DMS153 (cell line): ENCODE measurements at places on chromosomes 2 and 18.
A peak's percentile ranks its signal among the peaks of the same experiment; 100 is the strongest.

DNA sequence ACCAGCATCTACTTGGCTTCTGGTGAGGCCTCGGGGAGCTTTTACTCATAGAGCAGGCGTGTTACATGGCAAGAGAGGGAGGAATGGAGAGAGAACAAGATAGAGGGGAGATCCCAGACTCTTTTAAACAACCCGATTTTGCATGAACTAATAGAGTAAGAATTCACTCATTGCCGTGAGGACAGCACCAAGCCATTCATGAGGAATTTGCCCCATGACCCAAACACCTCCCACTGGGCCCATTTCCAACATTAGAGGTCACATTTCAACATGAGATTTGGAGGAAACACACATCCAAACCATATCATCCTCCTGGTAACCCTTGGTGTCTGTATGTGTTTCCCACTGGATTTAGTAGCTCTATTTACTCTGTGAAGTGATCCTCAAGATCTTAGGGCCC lies 249.9 kb upstream of the SP5 start:
- no peak for DNase-seq

DNA sequence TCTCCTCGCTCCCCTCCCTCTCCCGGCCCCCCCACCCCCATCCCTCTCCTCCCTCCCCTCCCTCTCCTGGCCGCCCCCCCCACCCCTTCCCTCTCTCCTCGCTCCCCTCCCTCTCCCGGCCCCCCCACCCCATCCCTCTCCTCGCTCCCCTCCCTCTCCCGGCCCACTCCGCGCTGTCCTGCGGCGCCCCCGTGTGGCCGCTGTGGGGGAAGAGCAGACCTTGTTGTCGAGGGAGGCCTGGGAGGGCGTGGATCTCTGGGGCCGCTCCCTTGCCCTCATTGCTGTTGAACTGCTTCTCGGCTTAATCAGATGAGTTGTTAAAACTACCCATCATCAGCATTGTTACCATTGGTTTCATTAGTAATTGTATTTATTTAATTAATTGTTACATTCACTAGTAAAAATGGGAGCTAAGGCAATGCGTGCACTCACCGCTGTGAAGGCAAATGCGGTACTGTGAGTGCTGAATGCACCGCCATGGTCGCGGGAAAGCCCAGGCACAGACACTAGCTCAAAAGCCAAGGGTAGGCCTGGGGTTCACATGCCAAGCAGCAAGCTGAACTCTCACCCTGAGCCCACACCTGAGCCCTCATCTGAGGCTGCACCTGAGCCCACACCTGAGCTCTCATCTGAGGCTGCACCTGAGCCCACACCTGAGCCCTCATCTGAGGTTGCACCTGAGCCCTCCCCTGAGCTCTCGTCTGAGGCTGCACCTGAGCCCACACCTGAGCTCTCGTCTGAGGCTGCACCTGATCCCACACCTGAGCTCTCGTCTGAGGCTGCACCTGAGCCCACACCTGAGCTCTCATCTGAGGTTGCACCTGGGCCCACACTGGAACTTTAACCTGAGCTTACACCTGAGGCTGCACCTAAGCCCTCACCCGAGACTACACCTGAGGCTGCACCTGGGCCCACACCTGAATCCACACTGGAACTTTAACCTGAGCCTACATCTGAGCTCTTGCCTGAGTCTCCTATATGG lies 8.8 kb downstream of the RTP5 start:
- DNase-seq: peak; percentile 54

DNA sequence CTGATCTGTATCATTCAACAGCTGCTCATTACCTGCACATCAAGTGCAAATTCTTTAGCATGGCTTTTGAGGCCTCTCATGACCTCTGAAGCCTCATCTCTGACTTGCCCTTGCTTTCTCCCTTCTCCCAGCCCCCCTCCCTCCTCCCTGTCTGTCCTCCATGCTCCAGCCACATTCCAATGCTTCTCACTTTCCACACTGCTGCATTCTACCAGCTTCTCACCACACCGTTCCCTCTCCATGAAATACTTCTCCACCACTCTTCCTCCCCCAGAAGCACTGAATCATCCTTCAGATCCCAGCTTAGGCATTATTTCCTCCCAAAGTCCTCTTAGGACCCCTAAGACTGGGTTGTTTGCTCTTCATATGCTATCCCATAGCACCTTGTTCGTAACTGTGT lies 26.9 kb downstream of the GCG start:
- no peak for DNase-seq

GRCh38 chr2:205972113-205972512 lies 113.9 kb downstream of the INO80D start:
- DNase-seq: no peak

- no peak for DNase-seq
These were observed 417.9 kb downstream of the PID1 start for GRCh38 chr2:228853151-228853550.

DNA sequence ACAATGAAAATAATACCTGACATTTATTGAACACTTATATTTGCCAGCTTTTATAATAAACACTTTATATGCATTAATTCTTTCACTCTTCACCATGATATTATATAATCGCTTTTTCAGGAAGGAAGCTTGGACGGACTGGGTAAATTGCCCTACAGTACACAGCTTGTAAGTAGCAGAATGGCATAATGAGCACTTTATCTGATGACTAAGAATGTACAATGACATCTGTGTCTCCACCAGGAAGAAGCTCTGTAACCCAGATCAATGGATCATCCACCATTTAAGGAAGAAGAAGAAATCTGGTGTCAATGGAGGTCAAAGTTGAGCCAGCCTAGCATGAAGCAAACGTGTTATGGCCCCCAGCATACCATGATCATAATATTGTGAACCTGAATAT lies 444.0 kb upstream of the SPHKAP start:
- no peak for DNase-seq

DNA sequence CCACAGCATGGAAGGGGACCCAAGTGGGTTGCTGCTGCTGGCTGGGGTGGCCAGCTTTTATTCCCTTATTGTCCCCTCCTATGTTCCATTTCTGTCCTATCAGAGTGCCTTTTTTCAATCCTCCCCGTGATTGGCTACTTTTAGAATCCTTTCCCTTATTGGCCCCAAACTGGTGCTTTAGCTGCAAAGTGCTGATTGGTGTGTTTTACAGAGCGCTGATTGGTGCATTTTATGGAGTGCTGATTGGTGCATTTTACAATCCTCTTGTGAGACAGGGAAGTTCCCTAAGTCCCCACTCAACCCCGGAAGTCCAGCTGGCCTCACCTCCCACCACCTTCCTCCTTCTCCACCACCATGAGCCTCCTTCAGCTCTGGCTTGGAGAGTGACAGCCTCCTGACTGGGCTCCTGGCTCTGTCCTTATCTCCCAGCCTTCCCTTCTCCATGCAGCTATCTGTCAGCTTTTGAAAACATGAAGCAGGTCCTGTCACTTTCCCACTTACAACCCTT lies 20.7 kb upstream of the PLB1 start:
- DNase-seq: no peak

DNA sequence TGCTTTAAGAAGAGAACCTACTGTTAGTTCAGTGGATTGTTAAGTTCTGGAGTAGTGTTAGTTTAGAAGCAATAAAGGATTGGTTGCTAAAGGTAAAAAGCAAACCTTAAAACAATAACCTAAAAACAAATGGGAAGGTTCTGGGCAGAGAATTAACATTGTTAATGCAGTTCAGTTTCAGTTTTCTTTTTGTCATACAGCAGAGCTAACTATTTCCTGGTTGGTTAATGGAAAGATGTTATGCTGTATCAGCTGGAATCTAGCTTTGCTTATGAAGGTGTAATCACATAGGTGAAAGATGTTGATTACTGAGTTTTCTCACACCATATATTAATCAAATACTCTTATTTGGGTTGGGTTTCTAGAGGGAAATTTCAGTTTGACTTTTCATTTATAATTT lies 23.8 kb downstream of the SMAD4 start:
- DNase-seq: no peak

DNA sequence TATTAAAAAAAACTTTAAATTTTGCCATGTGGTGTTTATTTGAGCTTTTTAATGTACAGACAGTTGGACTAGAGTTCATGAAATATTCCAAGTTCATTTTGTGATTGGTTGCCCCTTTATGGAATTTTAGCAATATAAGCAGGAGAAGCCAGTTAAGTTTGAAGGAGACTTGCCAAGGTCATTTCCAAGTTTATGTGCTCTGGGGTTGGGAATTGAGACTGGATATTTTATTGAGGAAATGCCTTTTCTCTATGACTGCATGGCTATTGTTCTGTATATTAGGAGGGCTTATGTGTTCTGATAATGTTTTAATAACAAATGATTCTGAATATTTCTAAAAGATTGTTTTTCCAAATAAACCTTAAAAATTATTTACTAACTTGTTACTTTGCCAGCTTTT lies 67.0 kb upstream of the TCF4 start:
- no peak for DNase-seq

GRCh38 chr2:45904267-45904945 lies 252.9 kb downstream of the PRKCE start:
- DNase-seq: no peak

- DNase-seq: no peak
These were observed 303.5 kb downstream of the EPHA4 start for GRCh38 chr2:221268631-221269030.

GRCh38 chr2:3642521-3643215 lies 15.3 kb upstream of the ALLC start:
- no peak for DNase-seq

DNA sequence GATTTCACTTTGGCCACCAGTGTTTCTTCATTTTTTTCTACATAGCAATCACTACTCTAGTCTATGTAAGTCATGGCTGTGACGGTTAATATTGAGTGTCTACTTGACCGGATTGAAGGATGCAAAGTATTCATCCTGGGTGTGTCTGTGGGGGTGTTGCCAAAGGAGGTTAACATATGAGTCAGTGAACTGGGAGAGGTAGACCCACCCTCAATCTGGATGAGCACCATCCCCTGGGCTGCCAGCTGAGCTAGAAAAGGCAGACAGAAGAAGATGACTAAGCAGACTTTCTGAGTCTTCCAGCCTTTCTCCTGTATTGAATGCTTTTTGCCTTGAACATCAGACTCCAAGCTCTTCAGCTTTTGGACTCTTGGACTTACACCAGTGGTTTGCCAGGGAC lies 265.0 kb upstream of the SLC8A1 start:
- DNase-seq: no peak

DNA sequence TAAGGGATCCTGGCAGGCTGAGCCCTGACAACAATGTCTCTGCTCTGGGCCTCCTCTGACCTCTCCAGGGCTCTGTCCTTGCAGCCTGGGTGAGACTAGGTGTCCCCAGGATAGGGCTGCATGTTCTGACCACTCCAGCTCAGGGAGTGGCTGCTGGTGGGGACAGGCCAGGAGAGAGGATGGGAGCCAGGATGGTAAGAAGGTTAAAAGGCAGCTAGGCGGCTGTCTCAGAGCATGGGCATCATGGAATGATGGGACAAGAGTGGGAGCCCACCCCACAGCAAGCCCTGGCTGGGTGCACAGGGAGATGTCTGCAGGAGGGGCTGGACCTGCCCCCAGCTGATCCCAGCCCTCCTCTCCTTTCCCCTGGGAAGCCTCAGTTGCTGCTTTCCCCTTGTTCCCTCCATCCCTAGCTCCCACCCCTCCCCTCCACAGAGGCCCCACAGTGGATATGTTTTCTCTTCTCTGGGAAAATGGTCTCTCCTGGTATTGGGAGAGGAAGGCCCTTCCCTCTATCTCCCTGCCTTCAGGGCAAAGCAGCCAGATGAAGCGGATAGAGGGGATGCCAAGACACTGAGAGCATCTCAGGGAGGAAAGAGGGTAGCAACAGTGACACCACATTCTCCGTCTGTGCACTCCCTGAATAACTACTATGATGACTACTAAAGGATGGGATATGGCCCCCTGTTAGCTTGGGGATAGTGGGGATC lies 334.3 kb downstream of the DYSF start:
- no peak for DNase-seq

DNA sequence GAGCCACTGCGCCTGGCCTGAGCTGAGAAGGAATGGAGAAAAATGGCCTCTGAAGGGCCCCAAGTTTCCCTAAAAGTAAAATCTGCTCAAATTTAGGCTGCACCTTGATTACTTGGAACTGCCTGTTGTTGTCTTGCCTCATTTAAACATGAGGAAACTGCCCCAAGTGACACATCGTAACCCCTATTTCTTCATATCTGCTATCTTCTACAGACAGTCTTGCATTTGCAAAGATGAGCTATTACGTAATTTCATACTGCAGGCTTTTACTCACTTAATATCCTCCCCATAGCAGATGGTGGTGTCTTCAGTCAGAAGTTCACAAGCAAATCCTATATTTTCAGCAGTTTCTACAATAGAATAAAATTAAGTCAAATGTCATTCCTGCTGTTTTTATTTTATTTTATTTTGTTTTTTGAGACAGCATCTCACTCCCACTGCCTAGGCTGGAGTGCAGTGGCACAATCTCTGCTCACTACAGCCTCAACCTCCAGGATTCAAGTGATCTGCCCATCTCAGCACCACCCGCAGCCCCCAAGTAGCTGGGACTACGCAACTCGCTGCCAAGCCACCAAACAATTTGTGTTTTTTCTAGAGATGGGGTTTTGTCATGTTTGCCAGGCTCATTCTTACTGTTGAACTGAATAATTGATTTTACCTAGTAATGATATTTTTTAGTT lies 45.3 kb upstream of the NARS1 start:
- no peak for DNase-seq

GRCh38 chr2:37344453-37345361 lies at the start of gene QPCT:
QPCT (plus strand) TSS chr2:37344630; CDS start chr2:37344732, 102 bp downstream.
- DNase-seq: peak; percentile 38

DNA sequence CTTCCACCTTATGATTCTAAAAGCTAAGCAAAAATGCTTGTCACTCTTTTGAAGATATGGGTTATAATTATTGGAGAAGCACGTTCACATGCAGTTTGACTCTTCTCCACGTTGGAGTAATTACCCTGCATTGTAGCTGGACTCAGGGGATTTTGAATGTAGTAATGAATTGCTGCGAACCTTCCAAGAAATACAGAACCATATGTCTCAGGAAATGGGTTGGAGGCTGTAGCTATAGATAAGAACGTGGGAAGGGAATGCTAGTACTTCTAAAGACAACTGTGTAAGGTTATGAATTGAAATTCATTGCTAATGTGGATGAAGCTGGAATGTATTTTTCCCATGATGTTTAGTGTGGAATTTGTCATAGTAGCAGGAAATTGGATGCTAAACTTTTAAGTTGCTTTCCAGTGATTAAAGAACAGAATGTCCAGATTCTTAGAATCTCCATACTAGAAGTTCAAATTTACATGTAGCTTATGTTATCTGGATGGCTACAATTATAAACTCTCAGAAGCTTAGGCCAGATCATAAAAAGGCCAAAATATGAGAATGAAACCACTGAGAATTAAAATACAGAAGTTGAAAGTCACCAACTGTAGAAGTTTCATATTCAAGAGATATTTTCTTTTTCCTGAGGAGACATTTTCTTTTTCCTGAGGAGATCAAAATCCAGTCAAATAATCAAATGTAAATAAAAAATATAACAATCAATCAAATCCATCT lies 27.3 kb upstream of the SPOPL start:
- no peak for DNase-seq
